Stimulated activated CD4-positive, alpha-beta T cell treated with anti-CD3 and anti-CD28 coated beads, Interleukin-4, amount 100 ng/mL, for 4 hours (primary cell): ENCODE measurements at places on chromosomes 6 and 20.
A peak's percentile ranks its signal among the peaks of the same experiment; 100 is the strongest.

- no peak for DNase-seq
These were observed 203.2 kb downstream of the ISM1 start for GRCh38 chr20:13424174-13424833.

DNA sequence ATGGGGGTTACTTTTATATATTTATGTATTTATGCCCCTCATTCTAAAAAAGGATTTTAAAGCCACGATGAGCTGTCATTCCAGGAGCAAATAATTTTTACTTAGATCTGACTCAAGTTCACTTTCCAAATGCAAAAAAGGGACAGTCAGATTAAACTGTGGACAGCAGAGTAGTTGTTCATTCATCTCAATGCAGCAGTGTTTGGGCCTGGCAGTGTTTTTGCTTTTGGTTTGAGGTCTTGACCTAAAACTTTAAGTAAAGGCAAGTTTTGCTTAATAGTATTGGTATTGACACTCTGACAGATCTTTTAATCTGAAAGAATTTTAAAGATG lies 13.9 kb downstream of the JARID2 start:
- no peak for DNase-seq

DNA sequence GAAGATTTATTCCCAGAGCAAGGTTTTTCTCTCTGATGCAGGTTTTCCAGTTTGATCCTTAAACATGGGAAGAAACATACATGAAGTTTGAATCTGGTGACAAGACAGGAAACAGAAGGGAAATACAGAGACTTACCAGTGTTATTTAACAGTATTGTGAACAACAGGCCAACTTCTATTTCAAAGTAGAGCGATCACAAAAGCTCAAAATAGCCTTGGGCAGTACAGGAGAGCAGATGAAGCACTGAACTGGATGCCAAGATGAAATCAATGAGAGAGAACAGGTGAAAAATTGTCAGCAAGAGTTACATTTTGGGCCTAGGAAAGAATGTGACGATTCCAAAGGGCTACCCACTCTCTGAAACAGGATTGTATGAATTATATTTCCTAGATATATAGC lies 114.8 kb upstream of the PTPRK start:
- no peak for DNase-seq

- DNase-seq: no peak
These were observed 22.4 kb upstream of the CALHM6 start for GRCh38 chr6:116438590-116439448.

DNA sequence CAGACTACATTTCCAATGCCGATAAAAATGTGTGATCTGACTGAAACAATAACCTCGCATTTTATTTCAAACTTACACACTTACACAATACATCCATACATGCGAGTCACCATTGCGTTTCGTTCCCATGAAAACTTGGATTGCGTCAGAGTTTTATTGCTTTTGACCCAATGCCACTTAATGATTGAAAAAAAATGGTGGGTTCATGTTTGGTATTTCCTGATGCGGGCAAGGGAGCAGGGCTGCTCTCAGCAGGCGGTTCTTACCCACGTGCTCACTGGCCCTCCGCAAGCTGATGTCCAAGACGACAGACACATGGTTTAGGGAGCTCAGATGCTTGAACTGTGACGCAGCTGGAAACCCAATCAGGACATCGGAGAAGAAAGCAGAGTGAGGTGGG lies 281.0 kb upstream of the SULF2 start:
- no peak for DNase-seq

DNA sequence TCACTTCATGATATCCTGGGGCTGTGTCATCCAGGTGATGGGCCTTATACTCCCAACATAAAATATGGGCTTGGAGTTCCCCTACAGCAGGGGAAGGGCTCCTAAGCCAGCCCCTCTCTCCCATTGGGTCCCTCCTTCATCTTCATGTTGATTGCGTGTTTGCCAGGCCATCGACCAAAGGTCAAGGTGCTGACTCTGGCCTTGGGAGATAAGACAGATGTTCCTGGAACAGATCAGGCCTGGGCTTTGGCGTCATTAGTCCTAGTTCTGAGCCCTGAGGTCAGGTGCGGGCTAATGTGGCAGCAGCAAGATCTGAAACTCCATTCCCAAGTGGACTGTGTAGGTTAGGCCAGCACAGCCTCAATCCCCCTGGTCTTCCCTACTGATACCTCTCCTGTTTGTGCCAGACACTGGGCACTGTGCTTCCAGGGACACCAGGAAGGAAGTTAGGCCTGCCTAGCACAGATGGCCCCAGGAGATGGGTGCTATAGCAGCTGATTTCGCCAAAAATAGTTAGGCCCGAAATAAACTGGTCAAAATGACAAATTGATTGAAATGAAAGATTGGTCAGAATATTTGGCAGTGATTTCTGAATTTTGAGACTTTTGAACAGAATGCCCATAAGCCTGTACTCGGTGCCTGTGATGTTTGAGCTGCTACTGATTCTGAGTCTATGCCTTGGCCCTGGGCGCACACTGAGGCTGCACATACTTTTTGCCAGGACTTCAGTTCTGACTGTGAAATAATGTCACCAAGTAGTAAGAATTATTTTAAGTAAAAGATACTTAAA lies 28.8 kb downstream of the EPB41L1 start:
- DNase-seq: no peak

GRCh38 chr6:157240059-157240959 lies 83.0 kb downstream of the TMEM242 start:
- no peak for DNase-seq

- DNase-seq: peak; percentile 21
These were observed 47.2 kb downstream of the TRERF1 start for GRCh38 chr6:42404484-42404883.

GRCh38 chr6:93842178-93842577 lies 422.8 kb upstream of the EPHA7 start:
- no peak for DNase-seq

DNA sequence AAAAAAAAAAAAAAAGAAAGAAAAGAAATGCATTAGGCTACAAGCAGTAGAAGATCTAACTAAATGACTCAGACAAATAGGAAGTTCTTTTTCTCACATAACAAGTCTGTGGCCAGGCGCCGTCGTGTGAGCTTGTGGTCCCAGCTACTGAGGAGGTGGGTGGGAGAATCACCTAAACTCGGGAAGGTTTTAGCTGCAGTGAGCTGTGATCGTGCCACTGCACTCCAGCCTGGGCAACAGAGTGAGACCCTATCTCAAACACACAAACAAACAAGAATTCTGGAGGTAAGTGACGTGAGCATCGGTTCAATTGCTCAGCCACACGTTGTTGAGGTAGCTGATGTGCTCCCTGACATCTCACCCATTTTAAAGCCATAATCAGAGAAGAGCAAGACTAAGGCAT lies 37.9 kb upstream of the SLC23A2 start:
- DNase-seq: no peak

GRCh38 chr20:23314699-23315098 lies 35.9 kb upstream of the NXT1 start:
- no peak for DNase-seq

GRCh38 chr6:27874016-27874415 lies 38.2 kb downstream of the OR2B2 start:
- no peak for DNase-seq
